Dermis blood vessel endothelial cell (primary cell): ENCODE measurements at places on chromosomes 6 and 20. TPM values are rescaled to one million over a fixed set of nuclear protein-coding genes. Genes with fewer than 3 reads are reported as not detected.

GRCh38 chr6:70700922-70701876 is 33.5 kb downstream of the SMAP1 start:
- no peak for DNase-seq

DNA sequence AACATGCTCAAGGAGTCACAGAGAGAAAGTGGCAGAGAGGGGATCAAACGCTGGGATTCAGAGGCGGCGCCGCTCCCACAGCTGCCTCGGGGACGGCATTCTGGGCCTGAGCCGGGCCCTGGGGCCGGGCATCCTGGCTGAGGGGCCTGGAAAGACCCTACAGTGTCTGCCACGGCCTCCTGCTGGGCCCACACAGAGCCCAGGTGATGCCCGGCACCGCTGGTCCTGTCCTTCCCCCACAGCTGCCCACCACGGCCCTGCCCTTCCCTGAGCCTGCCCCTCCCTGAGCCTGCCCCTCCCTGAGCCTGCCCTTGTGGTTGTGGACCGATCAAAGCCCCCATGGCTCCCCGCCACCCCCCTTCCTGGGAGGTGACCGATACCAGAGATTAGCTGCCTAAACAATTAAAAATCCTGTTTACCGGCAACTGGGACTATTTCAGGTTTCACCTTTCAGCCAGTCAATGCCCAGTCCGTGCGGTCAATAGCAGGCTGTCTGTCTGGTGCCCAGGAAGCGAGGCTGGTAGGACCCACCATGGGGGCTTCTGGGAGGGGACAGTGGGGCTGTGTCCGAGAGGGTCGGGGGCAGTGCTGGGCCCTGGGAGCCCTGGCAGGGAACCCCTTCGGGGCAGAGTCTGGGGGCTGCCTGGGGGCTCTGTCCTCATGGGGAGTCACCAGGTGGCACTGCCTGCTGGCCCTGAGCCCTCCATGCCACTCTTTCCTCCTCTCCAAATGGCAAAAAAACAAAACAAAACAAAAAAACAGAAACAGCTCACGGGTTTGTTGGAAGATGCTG is 55.4 kb upstream of the GATA5 start:
- DNase-seq = no peak

DNA sequence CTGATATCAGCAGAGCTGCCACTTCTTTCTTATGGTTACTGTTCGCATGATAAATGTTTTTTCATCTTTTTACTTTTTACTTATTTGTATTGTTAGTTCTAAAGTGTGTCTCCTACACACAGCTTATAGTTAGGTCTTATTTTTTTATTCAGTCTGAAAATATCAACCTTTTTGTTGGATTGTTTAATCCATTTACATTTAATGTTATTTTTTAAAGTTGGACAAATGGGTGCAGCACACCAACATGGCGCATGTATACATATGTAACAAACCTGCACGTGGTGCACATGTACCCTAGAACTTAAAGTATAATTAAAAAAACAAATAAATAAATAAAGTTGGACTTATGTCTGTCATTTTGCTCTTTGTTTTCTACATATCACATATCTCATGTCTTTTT is 40.3 kb upstream of the FOXC1 start:
- no peak for DNase-seq

DNA sequence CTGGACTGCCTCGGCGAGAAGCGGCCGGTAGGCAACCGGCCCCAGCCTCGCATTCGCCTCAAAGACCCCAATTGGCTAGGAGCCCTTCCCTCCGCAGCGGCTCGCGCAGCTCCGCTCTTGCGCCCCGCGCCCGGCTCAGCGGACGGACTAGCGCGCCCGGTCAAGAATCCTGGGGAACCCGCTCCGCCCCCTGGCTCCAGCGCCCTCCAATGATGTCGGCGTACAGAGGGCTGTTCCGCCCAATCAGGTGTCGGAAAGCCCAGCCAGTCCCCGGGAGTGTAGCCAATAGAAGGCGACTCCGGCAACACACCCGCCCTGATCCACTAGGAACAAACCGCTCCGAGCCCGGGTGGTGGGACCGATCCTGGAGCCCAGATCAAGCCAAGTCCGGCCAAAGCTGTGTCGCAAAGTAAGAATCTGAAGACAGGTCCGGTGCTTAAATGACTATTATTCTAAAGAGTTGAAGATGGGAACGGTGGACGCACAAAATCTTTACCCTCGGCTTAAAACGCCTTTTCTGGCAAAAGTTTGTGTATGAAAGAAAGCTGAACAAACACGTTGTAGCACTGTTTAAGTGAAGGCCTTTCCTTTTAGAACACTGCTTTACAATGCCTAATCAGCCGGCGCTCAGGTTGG is 132.2 kb downstream of the OGFRL1 start:
- DNase-seq = peak; percentile 98

DNA sequence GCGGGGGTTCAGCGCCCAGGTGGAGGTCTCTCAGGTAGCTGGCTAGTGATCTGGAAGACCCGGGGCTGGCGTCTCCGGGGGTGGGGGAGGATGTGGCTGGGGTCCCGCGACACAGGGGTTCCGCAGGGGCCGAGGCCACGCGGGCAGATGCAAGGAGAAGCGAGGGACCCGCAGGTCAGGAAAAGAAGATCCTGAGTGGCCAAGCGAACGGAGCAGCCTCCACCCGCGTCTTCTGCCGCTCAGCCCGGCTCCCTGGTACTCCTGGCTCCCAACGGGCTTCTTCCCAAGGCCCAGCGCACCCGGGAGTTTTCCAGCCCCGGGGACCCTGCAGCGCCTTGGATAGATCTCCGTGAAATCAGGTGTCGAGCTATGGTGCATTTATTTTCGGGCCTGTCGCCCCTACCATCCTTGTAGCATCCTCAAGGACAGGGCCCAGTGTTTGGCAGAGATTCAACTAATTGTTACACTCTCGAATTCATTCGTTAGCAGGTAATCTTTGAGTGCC is 682 bp upstream of the CHD6 start:
- peak; percentile 23 for DNase-seq

- DNase-seq = no peak
Measured at GRCh38 chr6:112221561-112221960, 32.8 kb downstream of the LAMA4 start.

DNA sequence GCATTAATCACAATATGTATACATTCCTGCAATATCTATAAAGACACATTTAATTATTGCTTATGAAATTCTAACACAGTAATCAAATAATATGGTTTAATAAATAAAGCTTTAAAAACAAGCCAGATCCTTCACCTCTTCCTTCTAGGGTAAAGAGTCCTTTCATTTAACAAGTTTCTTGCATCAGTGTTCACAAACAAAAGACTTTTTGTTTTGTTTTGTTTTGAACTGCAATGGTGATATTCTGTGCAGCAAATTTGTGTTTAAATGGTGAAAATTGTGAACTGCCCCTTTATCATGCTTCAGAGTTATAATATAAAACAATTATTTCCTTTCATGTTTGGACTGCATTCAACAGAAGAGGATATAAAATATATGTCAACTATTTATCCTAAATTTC is 177.3 kb downstream of the EPHA7 start:
- DNase-seq = no peak

DNA sequence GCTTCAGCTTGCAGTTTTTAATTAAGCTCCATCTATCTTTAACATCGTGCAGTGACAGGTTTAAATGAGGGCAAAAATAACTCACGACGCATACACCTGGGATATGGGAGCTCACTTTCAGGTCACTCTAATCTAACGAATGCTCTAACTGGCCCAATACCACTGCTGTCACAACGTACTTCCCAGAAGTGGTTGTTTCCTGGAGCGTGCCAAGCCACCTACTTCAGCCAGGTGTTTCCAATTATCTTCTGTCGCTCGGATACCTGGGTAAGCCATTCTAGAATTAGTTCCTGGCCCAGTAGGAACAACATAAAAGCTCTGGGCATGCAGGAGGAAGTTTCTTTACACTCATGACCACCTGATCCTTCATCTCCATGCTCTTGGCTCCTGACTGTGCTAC is 147.4 kb downstream of the FOXC1 start:
- DNase-seq = no peak

GJA1 gene
- total RNA-seq = 482 and 745 TPM in 2 replicates

RSPO3 gene
- under 0.01 and 0.19 TPM in 2 replicates for total RNA-seq
